ENCODE measurements at places on chromosomes 4 and X. TPM values are rescaled to one million over a fixed set of nuclear protein-coding genes. Genes with fewer than 3 reads are reported as not detected.

The LONRF3 gene
- 6.8 TPM for polyA plus RNA-seq

The HSFX3 gene
- polyA plus RNA-seq = not detected

The CLGN gene
- polyA plus RNA-seq = 0.10 TPM

The CXCL1 gene
- polyA plus RNA-seq = 6.7 TPM

All from adipose tissue (tissue), 3 donors.